ENCODE measurements at places on chromosomes 5 and 9.

- no peak for DNase-seq
Observed at GRCh38 chr5:131810510-131811249, 13.9 kb upstream of the FNIP1 start.

GRCh38 chr9:120737416-120738165 is 23.3 kb upstream of the MEGF9 start:
- no peak for DNase-seq

DNA sequence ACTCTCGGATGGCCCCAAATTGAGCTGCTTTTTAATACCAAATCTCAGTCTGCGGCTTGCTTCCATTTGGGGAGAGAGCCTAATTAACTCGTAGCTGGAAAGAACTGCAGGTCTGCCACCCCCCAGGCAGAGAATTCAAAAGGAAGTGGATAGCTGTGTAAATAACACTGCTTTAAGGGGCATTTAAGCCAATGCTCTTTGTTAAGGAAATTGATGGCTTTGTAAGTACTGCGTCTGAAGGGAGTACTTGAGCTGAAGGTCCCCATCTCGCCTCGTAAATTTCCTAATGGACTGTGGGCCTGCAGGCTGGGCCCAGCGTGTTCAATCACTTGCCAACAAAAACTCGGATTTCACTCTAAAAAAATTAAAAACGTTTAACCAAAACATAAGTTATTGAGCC is 132.7 kb downstream of the PAPPA start:
- DNase-seq: no peak

- no peak for DNase-seq
Observed at GRCh38 chr9:1404940-1405339, 354.8 kb downstream of the DMRT2 start.

- DNase-seq: no peak
Observed at GRCh38 chr5:107687937-107688336, 17.2 kb upstream of the EFNA5 start.

GRCh38 chr5:69007726-69008368 is 86.0 kb upstream of the SLC30A5 start:
- DNase-seq: peak; percentile 56

- no peak for DNase-seq
Observed at GRCh38 chr9:122364117-122364782, 6.6 kb upstream of the PTGS1 start.

GRCh38 chr9:10248890-10249289 is 363.9 kb downstream of the PTPRD start:
- DNase-seq: no peak

GRCh38 chr5:64939772-64940510 is 171.2 kb downstream of the CWC27 start:
- no peak for DNase-seq

DNA sequence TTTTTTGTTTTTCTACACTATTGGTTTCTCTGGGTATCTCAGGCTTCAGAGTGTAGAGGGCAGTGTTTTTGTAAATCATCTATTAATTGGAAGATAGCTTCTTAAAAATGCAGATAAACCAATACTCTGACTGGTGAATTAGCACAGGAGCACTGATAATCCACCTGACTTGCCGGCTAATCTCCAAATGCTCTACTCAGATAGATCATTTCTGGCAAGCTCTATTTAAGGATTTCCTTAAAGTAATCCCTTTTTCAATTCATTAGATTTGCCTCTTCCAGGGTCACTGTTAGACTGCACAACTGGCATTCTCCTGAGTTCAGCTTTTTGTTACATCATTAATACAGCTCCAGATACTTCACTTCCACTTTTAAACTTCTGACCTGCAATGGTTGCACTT is 1390.3 kb upstream of the NUDT12 start:
- DNase-seq: no peak

DNA sequence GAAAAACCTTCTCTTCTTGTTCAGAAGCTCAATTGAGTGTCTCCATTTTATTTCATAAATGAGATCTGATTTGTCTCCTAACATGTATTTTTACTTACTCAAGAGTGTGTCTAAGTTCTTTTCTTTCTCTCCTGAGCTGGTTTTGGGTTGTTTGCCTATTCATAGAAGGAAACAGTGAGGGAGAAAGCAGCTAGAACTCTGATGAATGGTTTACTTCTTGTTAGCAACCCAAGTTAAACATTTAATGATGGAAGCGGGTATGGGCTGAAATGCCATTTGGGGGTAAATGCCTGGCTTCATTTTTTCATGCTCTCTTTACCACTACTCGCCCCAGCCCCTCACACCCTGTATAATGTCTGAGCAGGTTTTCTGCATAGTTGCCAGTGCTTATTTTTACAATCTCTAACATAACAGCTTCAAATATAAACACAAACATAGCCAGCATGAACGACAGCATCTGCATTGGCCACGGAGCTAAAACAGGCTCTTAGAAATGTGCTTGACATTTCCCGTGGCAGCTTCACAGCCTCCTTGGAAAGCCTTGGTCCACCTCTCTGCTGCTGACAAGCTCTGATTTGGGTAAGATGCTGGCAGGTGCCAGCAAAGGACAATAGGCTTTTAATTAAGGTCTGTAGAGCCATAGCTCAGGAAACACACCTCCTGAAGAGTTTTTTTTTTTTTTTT is 321.1 kb downstream of the ARHGEF28 start:
- no peak for DNase-seq

DNA sequence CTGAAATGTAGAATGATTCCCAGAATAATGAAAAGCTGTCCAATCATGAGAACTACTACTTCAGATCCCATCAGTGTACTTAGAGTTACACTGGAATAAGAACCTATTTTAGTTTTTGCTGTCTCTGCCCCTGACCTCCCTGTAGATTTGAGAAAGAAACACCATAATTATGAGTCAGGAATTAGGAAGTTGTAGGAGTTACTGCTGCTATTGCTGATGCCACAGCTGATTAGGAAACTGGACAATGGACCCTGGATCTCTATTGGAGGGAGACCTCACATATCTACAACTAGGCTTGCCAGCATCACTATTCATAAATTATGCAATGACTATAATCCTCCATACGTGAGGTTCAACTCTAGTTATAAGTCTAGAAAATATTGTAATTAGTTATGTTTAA is 48.8 kb upstream of the EDIL3 start:
- DNase-seq: no peak

GRCh38 chr5:162956570-162956969 is 480.8 kb upstream of the CCNG1 start:
- no peak for DNase-seq

GRCh38 chr9:136711751-136712689 is at the start of gene DIPK1B:
TSS of gene DIPK1B (plus strand) at chr9:136712572. CDS start at chr9:136712666, 94 bp downstream.
- no peak for DNase-seq

DNA sequence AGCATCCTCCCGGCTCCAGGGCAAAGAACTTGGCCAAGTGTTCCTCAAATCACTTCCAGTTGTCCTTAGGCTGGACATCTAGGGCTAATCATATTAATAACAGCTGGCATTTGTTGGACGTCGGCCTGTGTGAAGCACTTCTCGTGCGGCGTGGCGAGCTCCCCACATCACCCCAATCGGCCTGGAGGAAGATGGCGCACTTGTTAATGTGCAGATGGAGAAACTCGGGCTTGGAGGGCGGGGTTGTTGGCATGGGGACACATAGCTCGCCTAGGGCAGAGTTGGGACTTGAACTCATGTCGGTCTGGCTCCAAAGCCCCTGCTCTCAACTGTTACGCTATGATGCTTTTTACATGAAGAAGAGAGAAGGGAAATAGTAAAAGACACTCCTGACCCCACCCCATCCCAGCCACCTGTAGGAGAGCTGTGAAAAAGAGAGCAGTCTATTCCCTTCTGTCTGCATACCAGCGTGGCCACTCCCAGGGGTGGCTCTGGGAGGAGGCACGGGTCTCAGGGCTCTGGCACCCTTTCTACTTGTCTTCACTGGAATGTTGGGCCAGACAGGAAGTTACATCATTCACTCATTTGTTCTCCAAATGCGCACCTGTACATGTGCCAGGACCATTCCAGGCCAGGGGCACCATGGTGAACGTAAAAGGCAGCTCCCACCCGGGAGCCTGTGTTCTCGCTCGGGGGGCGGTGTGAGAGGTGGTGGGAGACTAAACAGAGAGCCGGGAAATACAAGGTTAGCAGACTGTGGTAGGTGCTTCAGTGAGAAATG is 12.8 kb upstream of the NUP214 start:
- no peak for DNase-seq

GRCh38 chr5:149938279-149938678 is 6.3 kb downstream of the PDE6A start:
- no peak for DNase-seq

- no peak for DNase-seq
Observed at GRCh38 chr9:32738501-32739172, 44.7 kb upstream of the TMEM215 start.

DNA sequence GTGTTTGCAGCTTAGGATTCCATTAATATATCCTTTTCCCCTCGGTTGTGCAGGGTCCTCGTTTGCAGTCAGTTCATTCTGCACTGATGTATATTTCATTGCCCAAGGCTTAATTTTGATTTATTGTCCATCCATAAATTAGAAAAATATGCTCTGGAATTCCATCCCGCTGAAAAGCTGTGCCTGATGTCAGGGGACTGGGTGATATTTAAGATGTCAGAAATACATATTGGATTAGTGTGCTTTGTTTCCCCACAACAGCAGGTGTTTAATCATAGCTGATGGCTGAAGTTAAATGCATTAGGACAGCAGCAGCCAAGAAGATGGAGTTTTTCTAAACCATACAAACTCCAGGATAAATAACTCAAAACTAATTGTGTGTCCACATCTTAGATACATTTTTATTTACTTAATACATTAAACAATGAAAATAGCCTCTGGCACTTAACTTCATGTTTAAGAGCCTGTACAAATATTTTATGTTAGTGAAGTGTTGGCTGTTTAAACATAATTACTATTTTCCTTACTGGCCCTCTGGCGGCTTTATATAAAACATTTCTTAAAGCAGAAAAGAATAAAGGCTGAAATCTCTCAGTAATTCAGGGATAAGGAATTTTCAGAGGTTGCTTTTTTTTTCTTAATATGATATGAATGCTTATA is 170.4 kb upstream of the TBCA start:
- DNase-seq: no peak

DNA sequence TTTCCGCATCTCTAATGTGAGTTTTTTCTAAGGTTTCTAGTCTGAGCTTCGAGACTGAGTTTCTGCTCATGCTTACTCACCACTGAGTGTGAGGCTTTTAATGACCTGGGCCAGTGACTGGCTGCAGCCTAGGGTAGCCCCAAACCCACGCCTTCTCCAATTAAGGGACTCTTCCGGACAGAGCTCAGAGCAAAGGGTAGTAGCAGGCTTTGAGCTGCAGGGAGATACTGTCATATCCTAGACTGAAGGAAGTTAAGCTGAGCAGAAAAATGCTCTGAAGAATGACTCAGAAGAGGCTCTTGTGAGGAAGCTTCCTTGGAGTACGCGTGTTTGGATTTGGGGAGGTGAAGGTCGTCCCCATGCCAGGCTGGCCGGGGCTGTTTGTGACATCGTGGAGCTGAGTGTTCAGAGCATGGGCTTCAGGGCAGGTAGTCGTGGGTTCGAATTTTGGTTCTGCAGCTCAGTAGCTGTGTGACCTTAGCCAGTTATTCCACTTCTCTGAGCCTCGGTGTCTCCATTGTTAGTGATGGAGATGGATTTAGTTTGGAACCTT is 3.5 kb downstream of the USP20 start:
- peak; percentile 25 for DNase-seq

All from activated T-cell treated with anti-CD3 and anti-CD28 coated beads for 24 hours (primary cell).